Stimulated activated CD4-positive, alpha-beta T cell treated with anti-CD3 and anti-CD28 coated beads, TNF-alpha, amount 100 ng/mL, for 1 hour (primary cell): ENCODE measurements at places on chromosomes 6 and 20.

DNA sequence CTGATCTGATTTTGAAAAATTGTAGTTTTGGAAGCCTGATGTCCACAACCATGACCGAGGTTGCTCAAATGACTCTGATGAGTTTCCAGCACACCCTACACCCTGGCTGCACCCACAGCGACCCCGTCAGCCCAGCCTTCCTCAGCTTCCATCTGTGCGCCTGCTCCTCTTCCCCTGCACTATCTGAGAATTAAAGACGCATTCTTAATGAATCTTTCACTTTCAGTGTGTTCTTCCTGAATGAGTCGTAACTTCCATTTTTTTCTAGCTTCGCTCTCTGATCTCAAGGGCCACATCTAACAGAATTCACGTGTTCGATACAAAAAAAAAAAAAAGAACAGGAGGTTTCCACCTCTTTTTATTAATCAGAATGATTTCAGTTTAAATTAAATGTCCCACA is 21.3 kb upstream of the RREB1 start:
- DNase-seq, result no peak

GRCh38 chr6:119331663-119332286 is 17.8 kb downstream of the MAN1A1 start:
- DNase-seq, result no peak

DNA sequence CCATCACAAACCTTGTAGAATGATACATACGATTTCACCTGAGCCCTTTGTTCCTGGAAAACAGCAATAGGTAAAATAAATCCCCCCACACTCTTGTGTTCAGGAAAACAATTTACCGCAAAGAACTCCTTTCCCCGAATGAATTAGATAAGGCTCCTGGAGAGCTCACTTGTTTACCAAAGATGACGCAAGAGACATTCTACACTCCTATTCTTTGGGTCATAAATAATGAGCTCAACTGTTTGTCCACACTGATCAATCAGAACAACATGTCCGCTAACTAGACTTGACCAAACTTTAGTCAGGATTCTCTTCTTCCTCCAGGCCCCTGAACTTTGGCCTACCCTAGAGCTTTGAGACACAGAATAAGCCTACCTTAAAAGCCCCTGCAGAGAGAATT is 271.9 kb upstream of the OPRM1 start:
- no peak for DNase-seq

- no peak for DNase-seq
Observed at GRCh38 chr6:131225127-131225526, 89.9 kb downstream of the AKAP7 start.

DNA sequence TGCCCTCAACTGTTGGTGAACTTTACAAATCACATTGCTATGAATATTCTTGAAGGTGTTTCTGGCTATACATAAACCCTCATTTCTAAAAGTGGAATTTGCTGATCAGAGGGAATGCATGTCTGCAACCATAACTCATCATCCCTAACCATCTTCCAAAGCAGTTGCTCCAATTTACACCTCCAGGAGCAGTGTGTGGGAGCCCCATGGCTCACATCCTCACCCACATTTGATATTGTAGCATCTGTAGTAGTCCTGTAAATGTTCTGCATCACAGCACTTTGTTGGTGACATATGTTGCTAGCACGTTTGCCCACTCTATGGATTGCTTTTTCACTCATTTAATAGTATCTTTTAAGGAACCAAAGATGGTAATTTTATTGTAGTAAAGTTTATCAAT is 183.8 kb upstream of the SMLR1 start:
- DNase-seq, result no peak

DNA sequence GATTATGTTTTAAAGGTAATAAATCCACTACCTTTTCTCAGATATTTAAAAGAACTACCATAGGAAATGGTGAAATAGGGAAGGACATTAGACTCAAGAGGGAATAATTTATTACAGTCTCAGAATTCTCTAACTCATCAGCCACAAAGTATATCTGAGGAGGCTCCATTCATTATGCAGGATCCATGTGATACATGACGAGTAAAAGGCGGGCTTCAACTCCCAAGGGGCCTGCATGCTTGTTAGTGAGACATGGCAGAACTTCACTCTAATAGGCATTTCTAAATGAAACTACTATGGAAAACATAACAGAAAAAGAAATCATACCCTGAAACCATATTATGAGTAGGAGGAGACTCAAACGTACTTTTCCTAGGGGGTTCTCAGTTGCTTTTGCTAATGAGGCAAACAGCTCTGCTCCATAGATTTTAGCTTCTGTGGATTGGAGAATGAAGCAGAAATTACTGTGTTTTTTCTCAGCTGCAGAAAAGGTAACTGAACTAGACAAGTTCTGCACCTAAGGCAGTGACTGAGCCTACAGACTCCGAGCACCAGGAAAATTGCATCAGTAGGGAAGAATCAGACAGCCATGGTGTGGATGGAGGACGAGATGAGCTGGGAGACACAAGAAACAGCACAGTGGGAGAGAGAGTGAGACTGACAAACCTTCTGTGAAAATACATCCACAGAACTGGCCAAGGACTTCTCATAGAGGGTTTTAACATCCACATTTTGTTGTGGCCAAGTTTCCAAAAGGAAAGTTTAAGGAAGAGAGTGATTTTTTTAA is 254.6 kb upstream of the PRDM1 start:
- no peak for DNase-seq
